Glutamatergic neuron (in vitro differentiated cells): ENCODE measurements at places on chromosomes 7 and 10. TPM values are rescaled to one million over a fixed set of nuclear protein-coding genes. Genes with fewer than 3 reads are reported as not detected.

Gene GPC2
- total RNA-seq: 530 TPM

DNA sequence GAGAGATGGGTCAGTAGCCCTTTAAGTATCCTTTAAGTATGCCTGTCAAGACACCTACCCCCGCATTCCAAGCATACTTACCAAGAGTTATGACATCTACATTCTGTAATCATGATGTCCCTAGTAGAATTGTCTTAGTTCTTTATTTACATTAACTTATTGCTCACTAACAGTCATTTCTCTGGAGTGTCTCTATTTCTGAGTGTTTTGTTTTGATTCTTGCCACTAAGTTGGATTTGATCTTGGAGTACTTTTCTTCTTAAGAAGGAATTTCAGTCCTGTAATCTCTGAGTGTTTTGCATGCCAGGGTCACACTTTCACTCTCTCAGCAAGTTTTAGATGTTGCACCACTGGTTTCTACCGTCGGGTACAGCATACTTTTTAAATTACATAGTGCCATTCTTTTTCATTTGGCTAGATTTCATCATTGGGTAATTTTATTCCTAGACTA lies 1053.9 kb downstream of the KCNMA1 start:
- no peaks in the 10 kb centered on the region for H3K36me3 ChIP-seq
- H3K27ac ChIP-seq: no peak overlapping the region
- no peak for DNase-seq
- H3K27me3 ChIP-seq: peaks cover 2% of the 10 kb centered on the region

DNA sequence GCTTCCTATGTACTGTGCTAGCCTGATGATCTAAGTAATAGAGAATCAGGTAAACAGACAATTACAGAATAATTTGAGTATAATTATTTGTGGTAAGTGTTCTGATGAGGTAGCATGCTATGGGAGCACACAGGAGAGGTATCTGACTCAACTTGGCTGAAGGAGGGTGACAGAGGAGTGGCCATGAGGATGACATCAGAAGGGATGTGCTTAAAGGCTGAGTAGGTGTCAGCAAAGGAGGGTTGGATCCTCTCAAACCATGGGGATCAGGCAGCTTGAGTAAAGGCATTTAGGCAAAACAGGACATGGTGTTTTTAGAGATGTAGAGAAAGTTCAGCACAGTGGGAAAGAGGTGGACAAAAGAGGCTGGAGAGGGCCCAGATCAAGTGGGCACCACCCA lies 29.0 kb downstream of the KLHDC10 start:
- H3K4me3 ChIP-seq: no peak overlapping the region
- H3K27ac ChIP-seq: peak overlapping the region; percentile 3
- H3K27me3 ChIP-seq: no peaks in the 10 kb centered on the region
- no peak for DNase-seq
- H3K4me1 ChIP-seq: no peaks in the 10 kb centered on the region

- H3K4me3 ChIP-seq: peak overlapping the region; percentile 70
- H3K36me3 ChIP-seq: no peaks in the 10 kb centered on the region
Measured at GRCh38 chr7:69906283-69906995, 308.2 kb downstream of the AUTS2 start.

GRCh38 chr10:100743626-100744135 lies 1.7 kb upstream of the PAX2 start:
- DNase-seq: peak; percentile 35
- no peak overlapping the region for H3K4me3 ChIP-seq
- H3K27me3 ChIP-seq: peaks cover 49% of the 10 kb centered on the region
- H3K36me3 ChIP-seq: no peaks in the 10 kb centered on the region
- H3K4me1 ChIP-seq: peaks cover 9% of the 10 kb centered on the region

Gene EBF3
- 544 TPM for total RNA-seq

- H3K27ac ChIP-seq: peak overlapping the region; percentile 85
- peaks cover 9% of the 10 kb centered on the region for H3K27me3 ChIP-seq
Measured at GRCh38 chr10:42553064-42553407, 85.3 kb downstream of the ZNF33B start.
